ENCODE measurements at places on chromosomes 1 and 21.

GRCh38 chr1:145784409-145784808 lies 39.5 kb downstream of the RNF115 start:
- DNase-seq = no peak

DNA sequence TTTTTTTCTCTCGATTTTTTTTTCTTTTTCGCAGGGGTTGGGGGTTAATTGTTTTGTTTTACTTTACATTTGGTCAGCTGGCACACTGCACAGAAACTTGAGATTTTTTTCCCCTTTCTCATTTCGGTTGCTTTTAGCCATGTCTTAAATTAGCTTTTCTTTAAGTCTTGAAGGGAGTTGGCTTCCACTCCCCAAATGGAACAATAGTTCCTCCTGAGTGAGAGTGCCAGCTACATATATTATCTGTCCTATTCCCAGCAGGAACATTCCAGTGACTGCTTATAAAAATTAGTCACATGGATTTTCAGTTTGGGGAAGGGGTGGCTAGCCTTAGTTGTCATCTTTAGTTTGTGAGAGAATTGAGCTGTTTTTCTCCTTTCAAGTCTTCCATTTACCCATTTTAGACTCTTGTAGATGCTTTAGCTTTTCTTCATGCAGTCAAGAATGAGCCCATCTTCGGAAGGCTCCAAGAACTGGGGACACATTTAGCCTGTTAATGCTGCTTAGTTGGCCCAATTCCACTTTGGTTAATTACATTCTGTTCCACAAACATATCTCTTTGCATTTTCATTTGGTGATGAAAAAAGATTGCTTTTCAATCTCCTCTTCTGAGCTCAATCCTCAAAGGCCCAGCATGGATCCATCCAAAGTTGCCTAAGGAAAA lies 510.1 kb upstream of the CXADR start:
- DNase-seq = no peak

- peak; percentile 81 for DNase-seq
These were observed 24.1 kb upstream of the THRAP3 start for GRCh38 chr1:36199934-36200741.

GRCh38 chr1:175976865-175977642 lies 230.0 kb downstream of the COP1 start:
- no peak for DNase-seq

GRCh38 chr1:22257290-22258275 lies 114.7 kb upstream of the WNT4 start:
- peak; percentile 72 for DNase-seq

GRCh38 chr1:33459691-33460090 lies 12.8 kb upstream of the ZSCAN20 start:
- DNase-seq = no peak

DNA sequence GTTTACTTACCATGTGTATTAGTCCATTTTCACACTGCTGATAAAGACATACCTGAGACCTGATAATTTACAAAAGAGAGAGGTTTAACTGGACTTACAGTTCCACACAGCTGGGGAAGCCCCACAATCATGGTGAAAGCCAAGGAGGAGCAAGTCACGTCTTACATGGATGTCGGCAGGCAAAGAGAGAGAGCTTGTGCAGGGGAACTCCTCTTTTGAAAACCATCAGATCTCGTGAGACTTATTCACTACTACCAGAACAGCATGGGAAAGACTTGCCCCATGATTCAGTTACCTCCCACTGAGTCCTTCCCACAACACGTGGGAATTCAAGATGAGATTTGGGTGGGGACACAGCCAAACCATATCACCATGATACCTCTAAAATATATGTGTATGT lies 39.3 kb upstream of the ERRFI1 start:
- DNase-seq = no peak

- no peak for DNase-seq
These were observed 43.4 kb downstream of the AHDC1 start for GRCh38 chr1:27560268-27561123.

DNA sequence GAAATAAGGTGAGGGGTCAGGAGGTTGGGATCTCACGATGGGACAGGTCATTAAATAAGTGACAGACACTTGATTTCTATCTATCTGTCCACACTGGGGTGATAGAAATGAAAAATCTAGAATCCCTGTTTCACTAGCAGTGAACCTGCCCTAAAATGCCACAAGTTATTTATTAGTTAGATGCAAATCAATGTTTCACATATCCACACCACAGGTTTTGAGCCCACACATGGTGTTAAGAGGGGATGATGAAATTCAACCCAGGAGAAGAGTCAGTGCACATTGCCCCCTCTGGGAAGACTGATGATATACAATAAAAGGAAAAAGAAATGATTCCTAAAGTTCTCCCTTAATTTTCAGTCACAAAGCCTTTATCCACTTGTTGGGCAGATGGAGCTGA lies 10.1 kb upstream of the NTPCR start:
- DNase-seq = no peak

GRCh38 chr1:171742577-171742922 lies 685 bp upstream of the VAMP4 start:
- DNase-seq = peak; percentile 13

DNA sequence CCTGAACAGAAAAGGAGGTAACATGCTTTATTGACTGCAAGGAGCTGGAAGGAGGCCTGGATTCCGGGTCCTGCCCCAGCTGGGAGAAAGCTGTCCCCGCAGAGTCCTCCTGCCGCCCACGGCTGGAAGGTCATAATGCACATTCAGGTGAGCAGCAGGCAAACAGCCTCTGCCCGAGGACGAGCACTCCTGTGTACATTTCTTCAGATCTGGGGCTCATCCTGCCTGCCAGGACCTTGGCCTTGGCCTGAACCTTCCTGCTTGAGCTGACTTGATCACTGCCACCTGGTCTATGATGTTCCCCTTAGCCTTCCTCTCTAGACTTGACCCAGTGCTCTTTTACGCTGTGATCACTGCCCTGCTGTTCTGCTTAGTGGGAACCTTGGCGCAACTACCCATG lies 17.9 kb upstream of the ZNF436 start:
- no peak for DNase-seq

DNA sequence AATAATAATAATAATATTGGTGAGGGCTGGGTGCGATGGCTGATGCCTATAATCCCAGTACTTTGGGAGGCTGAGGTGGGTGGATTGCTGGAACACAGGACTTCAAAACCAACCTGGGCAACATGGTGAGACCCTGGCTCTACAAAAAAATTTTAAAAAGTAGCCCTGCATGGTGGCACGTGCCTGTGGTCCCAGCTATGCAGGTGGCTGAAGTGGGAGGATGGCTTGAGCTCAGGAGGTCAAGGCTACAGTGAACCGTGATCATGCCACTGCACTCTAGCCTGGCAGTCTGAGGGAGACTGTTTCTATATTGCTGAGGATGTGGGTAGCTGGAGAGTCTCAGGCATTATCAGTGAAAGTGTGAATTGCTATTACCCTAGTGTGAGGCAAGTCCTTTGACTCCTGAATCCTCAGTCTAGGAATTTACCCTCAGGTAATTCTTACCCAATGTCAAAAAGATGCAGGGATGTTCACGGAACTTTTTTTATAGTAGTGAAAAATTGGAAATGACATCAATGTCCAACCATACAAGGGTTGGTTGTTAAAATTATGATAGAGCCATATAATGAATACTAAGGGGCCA lies 61.8 kb upstream of the RPL11 start:
- DNase-seq = no peak

DNA sequence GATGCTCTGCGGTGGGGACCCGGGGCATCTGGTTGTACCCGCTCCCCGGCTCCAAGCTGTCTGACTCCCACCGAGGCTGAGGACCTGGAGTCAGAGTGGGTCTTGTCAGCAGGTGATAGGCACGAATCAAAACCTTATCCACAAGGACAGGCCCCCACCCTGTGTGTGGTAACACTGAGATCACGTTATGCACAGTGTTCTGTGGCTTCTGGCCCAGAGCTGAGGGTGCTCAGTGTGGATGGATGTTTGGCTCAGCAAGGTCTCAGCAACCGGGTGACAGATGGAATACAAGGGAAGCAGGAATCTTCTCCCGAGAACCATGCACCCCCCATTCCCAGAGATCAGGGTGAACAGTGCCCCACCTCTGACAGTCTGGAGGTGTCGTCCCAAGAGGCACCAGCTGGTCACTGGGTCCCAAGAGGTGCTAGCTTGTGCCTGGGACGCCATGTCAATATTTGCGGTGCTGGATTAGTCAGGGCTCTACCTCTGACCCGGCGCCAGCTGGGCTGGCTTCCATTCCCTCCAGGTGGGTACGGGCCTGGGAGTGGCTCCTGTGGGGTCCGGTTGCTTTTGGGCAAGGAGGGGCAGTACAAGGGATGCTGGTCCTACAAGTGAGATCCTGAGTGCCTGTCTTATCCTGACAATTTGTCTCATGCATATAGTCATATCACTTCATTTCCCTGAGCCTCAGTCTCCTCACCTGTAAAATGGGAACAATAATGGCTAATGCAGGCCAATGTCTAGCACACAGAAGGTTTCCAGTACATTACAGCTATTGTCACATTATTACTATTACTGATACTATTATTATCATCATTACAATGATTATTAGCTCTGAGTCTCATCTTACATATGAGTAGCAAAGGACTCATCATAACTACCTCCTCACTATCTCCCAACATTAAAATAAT lies 957 bp downstream of the CAPN9 start:
- DNase-seq = no peak

- DNase-seq = no peak
These were observed 52.0 kb downstream of the SLC9A1 start for GRCh38 chr1:27102707-27103468.

GRCh38 chr1:228827019-228827418 lies 91.7 kb downstream of the RHOU start:
- DNase-seq = no peak

GRCh38 chr1:2213576-2214505 lies 14.3 kb upstream of the SKI start:
- DNase-seq = no peak

DNA sequence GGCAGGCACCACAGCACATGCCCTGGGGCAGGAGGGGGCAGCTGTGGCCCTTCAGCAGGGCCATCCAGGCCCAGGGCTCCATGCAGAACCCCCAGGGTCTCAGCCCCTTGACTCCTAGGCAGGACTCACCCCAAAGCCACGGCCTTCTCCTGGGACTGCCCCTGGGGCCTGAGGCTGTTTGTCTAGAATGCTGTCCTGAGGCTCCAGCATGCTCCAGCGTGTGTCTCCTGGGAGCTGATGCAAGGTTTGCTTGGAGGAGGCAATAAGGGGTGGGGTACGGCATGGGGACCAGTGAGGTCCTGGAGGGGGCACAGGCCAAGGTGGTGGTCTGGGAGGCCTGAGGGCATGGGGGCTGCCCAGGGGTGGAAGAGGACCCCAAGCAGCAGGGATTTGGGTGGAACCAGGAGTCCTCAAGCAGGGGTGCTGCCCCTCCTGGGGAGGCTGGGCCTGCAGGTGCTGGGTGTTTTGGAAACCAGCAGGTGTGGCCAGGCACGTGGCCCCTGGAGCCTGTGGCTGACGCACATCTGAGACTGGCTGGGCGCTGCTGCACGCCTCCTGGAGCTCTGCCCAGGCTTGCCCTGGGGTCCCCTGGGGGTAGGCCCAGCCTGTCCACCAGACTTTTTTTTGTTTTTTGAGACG lies 7.8 kb upstream of the CALML6 start:
- DNase-seq = no peak

DNA sequence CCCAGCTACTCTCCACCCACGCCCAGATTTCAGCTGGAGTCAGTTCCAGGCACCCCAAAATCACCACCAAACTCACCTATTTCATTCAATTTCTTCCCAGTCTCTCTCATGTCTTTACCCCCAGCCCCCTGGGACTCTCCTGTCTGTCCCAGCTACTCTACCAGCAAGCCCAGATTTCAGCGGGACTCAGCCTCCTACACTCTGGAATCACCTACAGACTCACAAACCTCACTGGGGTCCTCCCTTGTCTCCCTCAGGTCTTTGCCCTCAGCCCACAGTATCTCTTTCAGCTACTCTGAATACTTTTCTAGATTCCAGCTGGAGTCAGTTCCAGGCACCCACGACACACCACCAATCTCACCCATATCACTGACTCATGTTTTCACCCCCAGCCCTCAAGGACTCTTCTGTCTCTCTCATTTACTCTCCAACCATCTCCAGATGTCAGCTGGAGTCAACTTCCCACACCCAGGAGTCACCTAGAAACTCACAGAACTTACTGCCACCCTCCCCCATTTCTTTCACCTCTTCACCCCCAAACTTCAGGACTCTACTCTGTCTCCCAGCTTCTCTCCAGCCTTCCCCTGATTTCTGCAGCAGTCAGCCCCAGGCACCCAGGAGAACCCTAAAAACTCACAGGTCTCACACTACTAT lies 1529.3 kb upstream of the TPTE start:
- DNase-seq = no peak

GRCh38 chr21:42513151-42513984 lies at the start of gene SLC37A1:
SLC37A1 (plus strand) TSS chr21:42513852; CDS start chr21:42518455, 4,603 bp downstream.
- no peak for DNase-seq

DNA sequence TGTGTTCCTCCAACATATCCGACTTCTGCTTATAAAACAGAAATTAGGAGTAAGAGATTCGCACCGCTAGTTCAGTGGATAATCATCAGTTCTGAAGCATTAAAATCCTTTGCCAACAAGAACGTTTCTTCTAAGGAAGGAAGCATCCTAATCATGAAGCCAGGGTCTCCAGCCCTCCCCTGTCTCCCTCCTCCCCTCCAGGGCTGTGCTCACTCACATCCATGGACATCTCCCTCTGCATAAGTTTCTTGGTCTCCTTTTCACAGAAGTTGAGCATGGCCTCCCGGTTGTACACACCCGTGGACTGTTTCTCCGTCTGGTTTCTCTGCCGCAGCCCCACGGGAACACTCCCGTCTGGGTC lies 505 bp downstream of the LMOD1 start:
- no peak for DNase-seq

DNA sequence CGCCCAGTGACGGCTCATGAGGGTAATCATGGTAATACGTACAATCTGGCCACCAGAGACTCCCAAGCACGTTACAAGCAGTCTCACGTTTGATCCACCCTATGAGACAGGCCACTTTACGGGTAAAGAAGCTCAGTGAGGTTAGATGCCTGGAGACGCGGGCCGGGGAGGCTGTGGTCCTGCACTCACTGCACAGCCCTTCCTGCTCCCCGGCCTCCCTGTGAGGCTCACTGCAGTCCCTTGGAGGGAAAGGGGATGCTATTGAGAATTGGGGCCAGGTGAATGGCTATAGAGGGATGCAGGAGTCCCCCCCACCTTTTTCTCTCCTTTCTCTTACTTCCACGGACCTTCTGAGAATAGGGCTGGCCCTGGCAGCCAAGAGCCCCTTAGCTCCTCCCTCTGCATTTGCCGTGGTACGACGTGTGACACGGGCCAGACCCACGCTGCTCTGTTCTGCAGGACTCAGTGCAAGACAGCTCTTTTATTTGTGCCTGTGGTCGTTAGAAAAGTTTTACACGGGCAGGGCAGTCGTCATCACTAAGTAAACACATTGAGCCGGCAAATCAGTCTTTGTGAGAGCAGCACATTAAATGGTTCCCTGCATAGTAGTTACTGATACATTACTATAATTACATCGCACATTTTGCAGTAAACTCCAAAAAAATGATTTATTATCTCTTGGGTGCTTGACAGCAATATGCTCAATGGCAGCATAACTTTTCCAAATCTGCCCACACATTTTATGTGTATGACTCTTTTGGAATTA lies 18.8 kb downstream of the KIF26B start:
- DNase-seq = no peak

DNA sequence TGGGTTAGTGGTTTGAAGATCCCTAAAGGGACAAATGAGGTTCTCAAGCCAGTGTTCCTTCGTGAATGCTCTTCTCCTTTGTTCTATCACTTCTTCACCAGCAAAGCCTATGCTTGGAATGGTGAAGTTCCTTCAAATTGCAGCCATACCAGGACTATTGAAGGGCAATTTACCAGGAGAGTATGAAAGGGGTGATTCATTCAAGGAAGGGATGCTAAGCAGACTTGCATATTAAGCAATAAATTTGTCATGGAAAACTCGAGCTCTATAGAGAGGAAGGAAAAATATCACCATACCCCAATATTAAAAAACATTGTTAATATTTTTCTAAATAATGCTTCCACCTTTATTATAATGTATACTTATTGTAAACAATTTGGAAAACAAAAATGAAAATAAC lies 9.3 kb upstream of the TSNAX start:
- DNase-seq = no peak

Measured in LNCaP clone FGC (cell line).